ENCODE measurements at places on chromosomes 16 and 17.

- no peak for DNase-seq
These were observed 1.2 kb upstream of the SHISA9 start for GRCh38 chr16:12900156-12900555.

DNA sequence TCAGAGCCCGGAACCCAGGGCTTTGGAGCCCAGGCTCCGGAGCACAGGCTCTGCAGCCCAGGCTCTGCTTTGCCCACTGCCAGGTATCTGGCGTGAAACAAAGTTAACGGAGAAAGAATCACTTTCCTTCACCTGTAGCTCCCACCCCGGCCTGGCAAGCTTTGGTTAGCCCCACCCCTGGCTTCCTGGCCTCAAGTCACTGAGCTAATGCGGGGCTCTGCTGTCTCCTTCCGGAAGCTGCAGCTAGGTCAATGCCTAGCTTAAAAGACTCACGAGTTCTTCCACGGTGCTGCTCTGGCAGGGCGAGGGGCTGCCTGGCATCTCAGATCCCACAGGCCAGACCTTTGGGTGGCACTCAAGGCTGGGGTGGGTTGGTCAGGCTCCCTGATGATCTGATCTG lies 21.1 kb upstream of the SPPL2C start:
- DNase-seq: peak; percentile 9

- DNase-seq: peak; percentile 54
These were observed at the start of gene EFCAB13 for GRCh38 chr17:47323382-47324223. Gene EFCAB13 (plus strand): TSS chr17:47323955. CDS start chr17:47328354, 4,399 bp downstream.

DNA sequence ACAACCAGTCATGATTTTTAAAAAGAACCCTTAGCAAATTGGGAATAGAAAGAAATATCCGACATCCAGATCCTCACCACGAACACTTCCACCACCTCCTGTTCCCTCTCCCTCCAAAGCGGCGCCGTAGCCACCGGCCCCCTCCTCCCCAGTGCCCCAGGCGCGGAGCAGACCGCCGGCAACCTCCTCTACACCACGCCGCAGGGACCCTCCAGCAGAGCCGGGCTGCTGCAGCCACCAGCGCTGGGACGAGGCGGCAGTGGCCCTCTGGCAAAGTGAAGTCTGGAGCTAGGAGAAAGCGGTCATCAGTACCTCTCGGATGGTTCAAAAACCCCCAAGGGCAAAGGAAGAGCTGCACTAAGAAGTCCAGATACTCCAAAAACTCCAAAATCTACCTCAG lies 41.4 kb upstream of the SLFN13 start:
- DNase-seq: no peak

- DNase-seq: no peak
These were observed 246.4 kb downstream of the PRKCA start for GRCh38 chr17:66548659-66549310.

DNA sequence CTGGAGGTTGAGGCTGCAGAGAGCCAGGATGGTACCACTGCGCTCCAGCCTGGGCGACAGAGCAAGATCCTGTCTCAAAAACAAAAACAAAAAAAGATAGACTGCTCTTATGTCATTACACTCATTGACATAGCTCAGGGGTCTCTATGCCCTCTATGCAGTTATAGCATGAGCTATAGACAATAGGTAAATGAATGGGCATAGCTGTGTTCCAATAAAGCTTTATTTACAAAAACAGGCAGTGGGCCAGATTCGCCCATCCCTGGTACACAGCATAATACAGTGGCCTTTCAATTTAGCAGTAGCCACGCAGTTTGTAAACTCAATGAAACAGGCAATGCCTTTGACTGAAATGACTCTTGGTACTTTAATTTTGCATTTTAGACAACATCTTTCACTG lies 51.5 kb downstream of the XYLT1 start:
- no peak for DNase-seq

GRCh38 chr17:2852729-2853282 lies 56.6 kb downstream of the RAP1GAP2 start:
- no peak for DNase-seq

- DNase-seq: no peak
These were observed 14.9 kb downstream of the MYBBP1A start for GRCh38 chr17:4540224-4540651.

DNA sequence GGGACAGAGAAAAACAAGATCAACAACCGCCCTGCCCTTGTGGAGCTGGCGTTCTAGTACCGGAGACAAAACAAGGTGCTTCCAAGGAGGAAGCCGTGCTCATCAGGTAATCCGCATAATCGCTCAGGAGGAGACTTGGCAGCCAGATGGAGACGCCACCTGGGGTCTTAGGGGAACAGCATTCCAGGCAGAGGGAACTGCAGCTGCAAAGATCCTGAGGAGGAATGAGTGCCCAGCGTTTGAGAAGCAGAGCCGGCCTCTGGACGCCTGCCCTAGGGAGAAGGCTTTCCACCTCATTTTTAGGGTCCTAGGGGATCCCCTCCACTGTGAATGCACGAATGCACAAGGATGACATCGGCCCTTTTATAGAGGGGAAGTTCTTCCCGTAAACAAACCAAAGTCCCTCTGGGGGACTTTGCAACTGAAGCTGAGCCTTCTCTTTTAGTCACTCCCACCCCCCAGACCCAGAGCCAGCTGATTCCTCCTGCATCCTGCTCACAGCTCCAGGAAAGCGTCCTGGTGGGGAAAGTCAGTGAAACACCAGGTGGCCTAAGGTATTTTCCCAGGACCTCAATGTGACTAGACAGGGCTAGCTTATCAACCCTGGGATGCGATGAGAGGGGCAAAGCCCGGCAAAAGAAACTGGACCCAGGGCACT lies 13.2 kb upstream of the MPRIP start:
- no peak for DNase-seq

GRCh38 chr16:53626811-53627210 lies 76.8 kb downstream of the RPGRIP1L start:
- DNase-seq: no peak

DNA sequence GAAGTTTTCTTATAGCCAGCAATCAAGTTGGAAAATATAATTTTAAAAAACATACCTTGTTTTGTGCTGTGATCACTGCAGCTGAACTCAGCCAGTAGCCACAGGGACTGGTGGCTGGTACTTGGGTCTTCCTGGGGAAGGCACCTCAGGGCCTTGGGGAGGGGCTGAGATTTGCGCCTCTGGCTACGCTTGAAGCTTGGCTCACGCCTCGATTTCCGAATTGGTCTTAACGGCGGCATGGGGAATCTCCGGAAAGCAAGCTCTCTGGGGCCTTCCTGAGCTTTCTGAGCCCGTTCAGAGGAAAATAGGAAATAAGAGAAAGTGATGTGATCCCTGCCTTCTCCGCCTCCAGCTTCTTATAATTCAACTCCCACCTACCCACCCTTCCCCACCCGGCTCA lies 11.3 kb upstream of the USP7 start:
- no peak for DNase-seq

DNA sequence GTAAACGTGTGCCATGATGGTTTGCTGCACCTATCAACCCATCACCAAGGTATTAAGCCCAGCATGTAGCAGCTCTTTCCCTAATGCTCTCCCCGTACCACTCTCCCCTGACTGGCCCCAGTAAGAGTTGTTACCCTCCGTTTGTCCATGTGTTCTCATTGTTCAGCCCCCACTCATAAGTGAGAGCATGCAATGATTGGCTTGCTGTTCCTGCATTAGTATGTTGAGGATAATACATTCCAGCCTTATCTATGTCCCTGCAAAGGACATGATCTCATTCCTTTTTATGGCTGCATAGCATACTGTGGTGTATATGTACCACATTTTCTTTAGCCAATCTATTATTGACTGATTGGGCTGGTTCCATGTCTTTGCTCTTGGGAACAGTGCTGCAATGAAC lies 1294.9 kb upstream of the CDH8 start:
- DNase-seq: no peak

Data from stimulated activated CD4-positive, alpha-beta T cell treated with anti-CD3 and anti-CD28 coated beads, TNF-alpha, amount 100 ng/mL, for 24 hours (primary cell).